ENCODE measurements at places on chromosomes 6 and 20.

DNA sequence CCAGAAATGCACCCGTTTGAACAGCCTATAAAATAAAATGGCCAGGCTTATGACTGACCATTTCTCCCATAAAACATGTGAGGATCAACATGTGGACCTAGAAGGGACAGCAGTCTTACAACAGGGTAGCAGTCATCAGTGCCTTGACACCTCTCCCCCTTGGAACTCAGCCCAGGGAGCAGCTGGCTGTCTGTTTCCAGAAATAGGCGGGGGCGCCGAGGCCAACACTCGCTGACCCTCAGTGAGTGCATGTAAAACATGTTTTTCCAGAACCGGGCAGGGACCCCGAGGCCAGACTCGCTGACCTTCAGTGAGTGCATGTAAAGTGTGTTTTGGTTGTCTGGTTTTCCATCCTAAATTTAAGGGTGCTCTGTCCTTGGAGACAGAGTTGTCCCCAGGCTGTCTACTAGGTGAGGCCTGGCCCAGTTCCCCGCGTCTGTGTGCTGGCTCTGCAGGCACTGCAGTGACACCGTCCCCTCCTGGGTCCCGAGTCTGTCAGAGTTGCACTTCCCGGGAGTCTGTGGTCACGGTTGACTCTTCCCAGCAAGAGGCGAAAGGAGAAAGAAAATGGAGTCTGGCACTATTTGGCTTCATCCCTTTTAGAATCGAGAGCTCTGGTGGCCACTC lies 19.8 kb upstream of the ADRM1 start:
- no peak for DNase-seq

DNA sequence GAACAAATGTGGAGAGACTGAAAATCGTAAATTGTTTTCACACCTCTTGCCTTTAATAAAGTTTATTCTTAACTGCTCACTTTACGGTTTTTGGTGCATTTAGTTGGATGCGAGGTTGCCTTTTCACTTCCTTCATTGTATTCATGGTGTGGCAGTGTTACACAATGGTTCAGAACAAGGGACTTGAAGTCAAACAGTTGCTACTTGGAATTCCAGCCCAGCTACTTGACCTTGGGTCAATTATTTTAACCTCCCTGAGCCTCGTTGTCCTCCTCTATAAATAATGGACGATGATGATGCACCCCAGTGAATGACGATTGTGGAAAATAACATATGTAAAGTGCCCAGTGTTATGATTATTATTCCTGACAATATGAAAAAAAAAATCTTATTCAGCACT lies 72.3 kb downstream of the CARMIL1 start:
- DNase-seq = no peak

DNA sequence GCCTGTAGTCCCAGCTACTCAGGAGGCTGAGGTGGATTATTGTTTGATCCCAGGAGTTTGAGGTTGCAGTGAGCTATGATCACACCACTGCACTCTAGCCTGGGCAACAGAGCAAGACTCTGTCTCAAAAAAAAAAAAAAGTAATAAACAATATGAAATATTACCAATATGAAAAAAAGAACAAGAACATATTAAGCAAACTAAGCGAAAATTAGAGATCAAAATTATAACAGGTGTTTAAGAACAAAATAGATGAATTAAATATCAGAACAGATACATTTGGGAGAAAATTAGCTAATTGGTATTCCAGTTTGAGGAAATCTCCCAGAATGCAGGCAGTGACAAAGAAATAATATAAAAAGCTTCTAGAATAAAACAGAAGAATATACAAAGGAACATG lies 23.3 kb downstream of the GLO1 start:
- no peak for DNase-seq

DNA sequence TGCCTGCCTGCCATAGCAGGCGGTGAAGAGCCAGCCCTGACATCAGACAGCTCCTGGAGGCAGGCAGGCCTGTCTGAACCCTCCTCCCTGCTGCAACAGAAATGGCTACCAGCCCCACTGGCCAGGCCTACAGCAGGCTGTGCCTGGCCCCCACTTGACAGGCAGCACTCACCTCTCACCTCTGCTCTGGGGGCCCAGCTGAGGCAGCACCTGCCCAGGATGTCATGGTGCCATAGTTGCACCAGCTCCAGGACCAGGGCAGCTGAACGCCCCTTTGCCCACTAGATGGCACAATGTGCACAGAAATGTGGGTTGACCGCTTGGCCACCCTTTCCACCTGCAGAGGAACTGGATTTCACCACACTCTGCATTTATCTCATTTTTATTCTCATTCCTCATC lies 30.6 kb downstream of the MRPL14 start:
- peak; percentile 3 for DNase-seq

DNA sequence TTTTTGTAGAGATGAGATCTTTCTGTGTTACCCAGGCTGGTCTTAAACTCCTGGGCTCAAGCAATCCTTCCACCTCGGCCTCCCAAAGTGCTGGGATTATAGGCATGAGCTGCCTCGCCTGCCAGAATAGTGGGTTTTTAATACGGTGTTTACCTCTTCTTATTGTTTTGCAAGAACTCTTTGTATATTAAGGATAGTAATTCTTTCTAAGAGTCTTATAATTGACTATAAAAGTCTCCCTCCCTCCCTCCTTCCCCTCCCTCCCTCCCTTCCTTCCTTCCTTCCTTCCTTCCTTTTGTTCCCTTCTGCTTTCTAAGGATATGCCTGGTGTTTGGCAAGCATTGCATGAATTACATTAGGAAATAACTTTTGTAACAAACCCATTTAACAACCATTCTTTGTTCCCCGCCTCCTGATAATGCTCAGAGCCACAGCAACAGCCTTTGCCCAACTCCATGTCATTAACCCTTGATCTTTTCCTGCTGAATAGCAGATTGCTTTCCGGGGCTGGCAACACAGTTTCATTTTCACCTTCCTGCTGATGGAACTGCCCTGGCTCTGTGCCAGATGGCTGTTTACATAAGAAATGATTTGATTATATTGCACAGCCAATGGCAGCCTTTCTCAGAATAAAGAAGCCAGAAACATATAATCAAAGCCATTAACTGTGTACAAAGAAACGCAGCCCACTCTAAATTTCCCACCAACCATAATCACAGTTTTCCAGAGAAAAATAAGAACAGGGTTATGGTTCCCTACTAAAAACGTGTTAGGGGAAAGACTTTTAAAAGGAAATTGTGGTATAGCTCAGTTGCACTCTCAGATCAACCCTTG lies 143.7 kb upstream of the PTPN1 start:
- DNase-seq = peak; percentile 80

DNA sequence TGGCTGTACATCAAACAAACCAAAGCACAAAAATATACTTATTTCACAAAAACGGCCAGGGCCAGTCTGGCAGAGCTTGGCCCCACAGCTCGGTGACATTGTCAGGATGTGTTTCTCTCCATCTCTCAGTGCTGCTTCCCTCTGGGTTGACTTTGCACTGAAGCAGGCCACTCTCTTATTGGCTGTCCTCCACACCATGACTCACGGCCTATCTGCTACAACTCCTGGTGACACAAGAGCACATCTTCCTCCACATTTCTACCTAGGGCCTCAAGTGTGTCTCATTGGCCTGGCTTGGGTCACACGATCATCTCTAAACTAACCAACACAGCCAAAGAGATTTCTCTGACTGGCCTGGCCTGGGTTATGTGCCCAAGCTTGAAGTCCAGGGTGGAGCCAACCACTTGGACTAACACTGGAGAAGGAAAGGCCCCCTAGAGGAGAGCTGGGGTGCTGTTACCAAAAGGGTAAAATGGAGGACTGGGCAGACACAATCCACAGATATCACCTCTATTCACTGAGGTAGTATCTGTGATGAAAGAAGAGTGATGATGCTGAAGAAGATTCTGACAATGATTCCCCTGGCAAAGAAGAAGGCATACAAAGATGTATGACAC lies 159.8 kb upstream of the TSHZ2 start:
- no peak for DNase-seq

All from NCI-H1436 treated with DMSO at 0.1 percent for 48 hours (cell line).